ENCODE measurements at places on chromosomes 7 and 10.

GRCh38 chr7:116495736-116496135, 3.8 kb upstream of the CAV2 start:
- no peak for DNase-seq

GRCh38 chr7:116686812-116687419, 14.9 kb downstream of the MET start:
- no peak for DNase-seq

DNA sequence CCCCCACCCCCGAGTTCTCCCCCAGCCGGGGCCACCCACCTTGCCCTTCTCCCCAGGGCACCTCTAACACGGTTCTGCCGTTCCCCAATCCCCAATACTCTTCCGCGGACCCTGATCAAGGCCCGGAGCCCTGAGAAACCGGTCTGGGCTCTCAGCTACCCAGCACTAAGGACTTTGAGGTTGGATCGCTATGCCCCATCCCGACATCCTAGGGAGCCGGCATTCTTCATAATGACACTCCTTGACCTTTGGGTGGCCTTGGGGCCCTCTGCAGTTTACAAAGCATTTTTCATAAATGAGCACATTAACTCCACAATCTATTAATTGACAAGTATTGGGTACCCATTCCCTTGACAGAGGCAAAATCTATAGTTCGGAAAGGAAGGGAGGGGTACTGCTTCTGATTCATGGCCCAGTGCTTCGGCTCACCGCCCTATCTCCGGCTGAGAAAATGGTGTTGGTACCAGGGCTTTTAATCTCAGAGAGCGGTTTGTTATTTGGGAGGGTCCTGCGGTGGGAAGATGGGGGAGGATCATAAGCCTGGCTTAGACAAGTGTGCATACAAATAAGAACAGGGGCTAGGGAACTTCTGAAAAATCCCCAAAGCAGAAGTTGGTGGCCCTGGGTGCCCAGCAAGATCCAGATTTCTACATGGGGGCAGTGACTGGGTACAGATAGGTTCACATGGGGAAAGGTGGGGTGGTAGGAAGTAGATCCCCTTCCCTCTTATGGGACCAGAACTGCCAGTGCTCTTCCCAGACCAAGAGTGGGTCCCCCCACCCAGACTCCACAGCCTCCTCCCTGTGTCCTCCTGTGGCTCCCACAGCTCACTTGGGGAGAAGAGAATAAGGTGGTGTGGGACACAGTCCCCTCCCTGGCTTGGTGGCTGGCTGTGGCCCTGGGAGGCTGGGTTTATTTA, 3.2 kb downstream of the IMPDH1 start:
- DNase-seq, result no peak

DNA sequence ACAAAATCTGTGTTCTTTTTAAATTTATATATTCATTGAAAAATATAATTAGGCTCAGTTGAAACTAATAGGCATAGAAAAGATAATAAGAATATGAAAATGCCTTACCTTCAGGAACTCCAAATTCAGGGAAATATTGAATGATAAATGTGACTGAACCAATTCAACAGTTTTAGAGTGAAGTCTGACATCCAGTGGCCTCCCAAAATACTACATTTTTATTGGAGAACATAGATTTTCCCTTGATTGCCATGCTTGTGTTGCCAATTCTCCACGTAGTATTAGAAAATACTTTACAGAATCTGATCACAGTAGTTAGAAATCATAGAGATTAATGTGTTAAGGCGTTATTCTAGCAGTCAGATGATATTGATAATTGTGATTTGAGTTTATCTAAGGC, 1246.7 kb downstream of the GATA3 start:
- no peak for DNase-seq

DNA sequence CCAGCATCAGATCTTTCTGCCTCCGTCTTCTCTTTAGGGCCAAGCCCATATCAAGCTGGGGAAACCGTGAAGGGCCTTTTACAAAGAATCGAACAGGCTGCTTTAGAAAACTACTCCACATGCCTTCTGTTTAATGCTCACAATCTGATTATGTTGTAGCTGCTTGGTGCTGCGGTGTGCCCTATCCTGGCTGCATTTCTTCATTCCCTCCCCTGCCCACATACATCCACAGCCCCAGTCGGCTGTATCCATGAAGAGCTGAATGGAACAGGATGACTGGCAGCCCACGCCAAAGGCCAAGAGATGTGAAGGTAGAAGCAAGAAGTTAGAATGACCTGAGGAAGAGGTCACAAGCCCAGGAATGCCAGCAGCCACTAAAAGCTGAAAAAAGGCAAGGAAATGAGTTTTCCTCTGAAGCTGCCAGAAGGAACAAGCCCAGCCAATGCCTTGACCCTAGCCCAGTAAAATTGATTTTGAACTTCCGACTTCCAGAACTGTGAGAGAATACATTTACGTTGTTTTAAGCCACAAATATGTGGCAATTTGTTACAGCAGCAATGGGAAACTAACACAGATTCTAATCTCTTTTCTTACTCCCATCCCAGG, 22.2 kb downstream of the TAS2R41 start:
- no peak for DNase-seq

GRCh38 chr10:408236-408635, 273.0 kb downstream of the ZMYND11 start:
- no peak for DNase-seq

Measured in large intestine (tissue), 12 donors.